ENCODE measurements at places on chromosomes 3 and 15. TPM values are rescaled to one million over a fixed set of nuclear protein-coding genes. Genes with fewer than 3 reads are reported as not detected.

DNA sequence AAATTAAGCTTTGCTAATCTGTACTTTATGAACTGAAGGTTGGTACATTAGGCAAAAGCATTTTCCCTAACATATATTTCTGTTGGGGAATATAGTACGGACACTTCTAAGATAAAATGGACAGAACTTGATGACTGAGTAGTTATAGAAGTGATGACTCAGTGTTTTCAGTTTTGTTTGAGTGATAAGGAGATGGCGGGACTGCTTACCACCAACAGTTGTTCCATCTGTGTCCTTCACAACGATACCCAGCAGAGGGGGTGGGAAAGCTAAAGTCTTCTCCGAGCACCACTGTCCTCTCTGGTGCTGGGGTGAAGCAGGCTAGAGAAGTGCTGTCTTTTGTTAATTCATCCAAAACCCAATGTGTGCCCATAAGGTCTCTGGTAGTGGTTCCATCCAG, 195.8 kb downstream of the CD47 start:
- DNase-seq, result no peak
- no peaks in the 10 kb centered on the region for H3K4me1 ChIP-seq
- no peak overlapping the region for H3K27ac ChIP-seq
- H3K36me3 ChIP-seq, result no peaks in the 10 kb centered on the region
- H3K27me3 ChIP-seq, result no peaks in the 10 kb centered on the region

DNA sequence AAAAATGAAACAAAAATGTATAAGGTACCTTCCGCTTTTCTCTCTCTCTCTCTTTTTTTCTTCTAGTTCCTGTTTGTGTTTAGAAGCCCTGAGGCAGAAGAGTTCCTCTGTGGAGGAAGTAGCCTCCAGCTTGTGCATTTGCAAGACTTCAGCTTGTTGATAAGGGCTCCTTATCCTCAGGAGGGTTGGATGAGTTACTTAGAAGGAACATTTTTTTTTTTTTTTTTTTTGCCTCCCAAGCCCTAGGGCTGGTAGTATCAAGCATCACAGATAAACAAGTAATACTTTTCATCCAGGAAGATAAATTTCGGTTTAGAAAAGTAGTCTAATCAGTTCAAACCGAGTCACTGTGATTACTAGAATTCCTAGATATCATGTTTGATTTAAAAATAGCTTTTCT, 91.0 kb upstream of the CBLB start:
- no peak overlapping the region for H3K27ac ChIP-seq
- H3K4me1 ChIP-seq, result no peaks in the 10 kb centered on the region
- DNase-seq, result no peak
- H3K36me3 ChIP-seq, result no peaks in the 10 kb centered on the region
- H3K27me3 ChIP-seq, result no peaks in the 10 kb centered on the region

Gene PRSS50
- 0.47 TPM for total RNA-seq

GRCh38 chr15:68300115-68300940, 22.8 kb downstream of the FEM1B start:
- H3K36me3 ChIP-seq, result 0 out of 2 replicates have a peak, but pooled peaks cover 3% of the 10 kb centered on the region
- H3K27me3 ChIP-seq, result no peaks in the 10 kb centered on the region

- no peaks in the 10 kb centered on the region for H3K27me3 ChIP-seq
- H3K27ac ChIP-seq, result no peak overlapping the region
- peaks cover 15% of the 10 kb centered on the region for H3K4me1 ChIP-seq
- no peak for DNase-seq
Observed at GRCh38 chr3:38637906-38638305, 11.6 kb downstream of the SCN5A start.

GRCh38 chr15:101258238-101259144, 6.6 kb upstream of the CHSY1 start:
- no peak overlapping the region for H3K4me3 ChIP-seq
- no peaks in the 10 kb centered on the region for H3K36me3 ChIP-seq
- no peak overlapping the region for H3K27ac ChIP-seq
- no peaks in the 10 kb centered on the region for H3K27me3 ChIP-seq

Gene C3orf22
- total RNA-seq, result not detected

DNA sequence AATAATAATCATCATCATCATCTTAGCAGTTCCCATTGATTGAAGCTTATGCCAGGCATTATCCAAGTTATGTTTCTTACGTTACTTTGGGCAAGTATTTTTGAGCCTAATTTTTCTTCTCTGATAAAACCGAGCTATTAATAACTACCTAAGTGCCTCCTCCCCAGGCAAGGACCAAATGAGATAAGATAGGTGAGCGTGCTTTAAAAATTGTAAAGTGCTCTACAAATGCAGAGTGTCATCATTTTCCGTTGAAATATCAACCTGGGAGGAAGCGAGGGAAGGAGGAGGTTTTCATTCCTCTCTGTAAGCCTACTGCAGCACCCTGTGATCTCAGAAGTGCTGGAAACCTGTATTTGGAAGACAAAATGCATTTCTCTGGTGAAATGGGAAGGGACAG, 96.7 kb upstream of the MITF start:
- no peaks in the 10 kb centered on the region for H3K36me3 ChIP-seq
- H3K4me1 ChIP-seq, result no peaks in the 10 kb centered on the region
- no peak for DNase-seq

- H3K4me1 ChIP-seq, result no peaks in the 10 kb centered on the region
- H3K4me3 ChIP-seq, result no peak overlapping the region
- H3K27ac ChIP-seq, result no peak overlapping the region
- DNase-seq, result peak; percentile 69
- no peaks in the 10 kb centered on the region for H3K27me3 ChIP-seq
Observed at GRCh38 chr3:39447637-39448483, 19.6 kb upstream of the MOBP start.

- peak; percentile 70 for DNase-seq
- H3K36me3 ChIP-seq, result peaks cover 3% of the 10 kb centered on the region
- peaks cover 20% of the 10 kb centered on the region for H3K27me3 ChIP-seq
- H3K4me3 ChIP-seq, result 0 out of 2 replicates have a peak overlapping the region, but pooled peaks have one; percentile 31
- no peaks in the 10 kb centered on the region for H3K4me1 ChIP-seq
Observed at GRCh38 chr15:23642413-23643044, 5.1 kb downstream of the MAGEL2 start.

Gene TRAK1
- total RNA-seq, result 32.7 TPM

GRCh38 chr3:18233987-18234716, 191.0 kb downstream of the SATB1 start:
- H3K4me3 ChIP-seq, result no peak overlapping the region
- DNase-seq, result no peak
- H3K4me1 ChIP-seq, result no peaks in the 10 kb centered on the region
- H3K27me3 ChIP-seq, result no peaks in the 10 kb centered on the region
- no peak overlapping the region for H3K27ac ChIP-seq

Gene SYNPR
- total RNA-seq, result 0.54 TPM

DNA sequence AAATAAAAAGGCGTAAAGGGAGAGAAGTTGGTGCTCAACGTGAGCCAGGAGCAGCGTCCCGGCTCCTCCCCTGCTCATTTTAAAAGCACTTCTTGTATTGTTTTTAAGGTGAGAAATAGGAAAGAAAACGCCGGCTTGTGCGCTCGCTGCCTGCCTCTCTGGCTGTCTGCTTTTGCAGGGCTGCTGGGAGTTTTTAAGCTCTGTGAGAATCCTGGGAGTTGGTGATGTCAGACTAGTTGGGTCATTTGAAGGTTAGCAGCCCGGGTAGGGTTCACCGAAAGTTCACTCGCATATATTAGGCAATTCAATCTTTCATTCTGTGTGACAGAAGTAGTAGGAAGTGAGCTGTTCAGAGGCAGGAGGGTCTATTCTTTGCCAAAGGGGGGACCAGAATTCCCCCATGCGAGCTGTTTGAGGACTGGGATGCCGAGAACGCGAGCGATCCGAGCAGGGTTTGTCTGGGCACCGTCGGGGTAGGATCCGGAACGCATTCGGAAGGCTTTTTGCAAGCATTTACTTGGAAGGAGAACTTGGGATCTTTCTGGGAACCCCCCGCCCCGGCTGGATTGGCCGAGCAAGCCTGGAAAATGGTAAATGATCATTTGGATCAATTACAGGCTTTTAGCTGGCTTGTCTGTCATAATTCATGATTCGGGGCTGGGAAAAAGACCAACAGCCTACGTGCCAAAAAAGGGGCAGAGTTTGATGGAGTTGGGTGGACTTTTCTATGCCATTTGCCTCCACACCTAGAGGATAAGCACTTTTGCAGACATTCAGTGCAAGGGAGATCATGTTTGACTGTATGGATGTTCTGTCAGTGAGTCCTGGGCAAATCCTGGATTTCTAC, at the start of gene RARB:
Gene RARB, plus strand, starts transcription at position 322 of the 847 bp plus-strand sequence. Its CDS starts 469 bp downstream, at position 791.
- peaks cover 11% of the 10 kb centered on the region for H3K4me1 ChIP-seq
- peaks cover 10% of the 10 kb centered on the region for H3K27me3 ChIP-seq
- H3K4me3 ChIP-seq, result peak within 1 kb of the TSS; percentile 38
- H3K36me3 ChIP-seq, result no peaks in the 10 kb centered on the region
- peak; percentile 62 for DNase-seq

- no peak overlapping the region for H3K27ac ChIP-seq
- no peak overlapping the region for H3K4me3 ChIP-seq
- no peaks in the 10 kb centered on the region for H3K27me3 ChIP-seq
- no peak for DNase-seq
Observed at GRCh38 chr3:14543446-14543845, 3.3 kb upstream of the GRIP2 start.

Gene SLC6A1
- 0.31 TPM for total RNA-seq

Gene HYAL1
- 1.7 TPM for total RNA-seq

GRCh38 chr15:37070686-37071085, 29.7 kb downstream of the MEIS2 start:
- no peaks in the 10 kb centered on the region for H3K36me3 ChIP-seq
- H3K27me3 ChIP-seq, result no peaks in the 10 kb centered on the region
- H3K4me3 ChIP-seq, result no peak overlapping the region
- H3K4me1 ChIP-seq, result no peaks in the 10 kb centered on the region
- DNase-seq, result no peak

DNA sequence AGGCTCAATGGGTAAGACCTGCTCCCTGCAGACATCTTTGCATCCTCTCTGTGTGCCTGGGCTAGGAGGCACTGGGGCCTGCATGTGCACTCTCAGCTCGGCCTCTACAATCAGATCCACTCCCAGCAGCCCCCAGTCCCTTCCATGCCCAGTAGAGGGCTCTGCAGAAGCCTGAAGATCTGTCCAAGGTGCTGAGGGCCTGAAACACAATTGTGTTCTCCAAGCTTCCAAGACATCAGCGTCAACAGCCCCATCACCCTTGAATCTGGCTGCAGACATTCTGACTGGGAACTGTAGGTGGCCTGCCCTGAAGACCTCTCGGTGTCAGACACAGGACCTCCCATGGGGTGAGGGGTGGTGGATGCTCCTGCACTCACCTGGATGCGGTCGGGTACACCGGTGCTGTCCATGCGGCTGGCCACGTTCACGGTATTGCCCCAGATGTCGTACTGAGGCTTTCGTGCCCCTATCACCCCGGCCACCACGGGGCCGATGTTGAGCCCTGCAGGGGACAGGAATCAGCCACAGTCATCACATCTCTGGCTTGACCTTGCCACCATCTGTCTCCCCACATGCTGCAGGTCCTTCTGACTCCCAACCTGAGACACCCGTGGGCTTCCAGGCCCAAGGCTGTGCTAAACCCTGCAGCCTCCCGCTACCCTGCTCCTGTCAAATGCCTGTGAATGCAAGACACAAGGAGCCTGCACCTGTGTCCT, 84.7 kb downstream of the SEC22A start:
- no peaks in the 10 kb centered on the region for H3K27me3 ChIP-seq
- peaks cover 20% of the 10 kb centered on the region for H3K36me3 ChIP-seq
- DNase-seq, result peak; percentile 34
- no peaks in the 10 kb centered on the region for H3K4me1 ChIP-seq

GRCh38 chr3:33877187-33877586, 78.8 kb downstream of the PDCD6IP start:
- no peaks in the 10 kb centered on the region for H3K27me3 ChIP-seq
- H3K4me1 ChIP-seq, result peaks cover 3% of the 10 kb centered on the region
- H3K4me3 ChIP-seq, result no peak overlapping the region
- H3K36me3 ChIP-seq, result no peaks in the 10 kb centered on the region
- no peak overlapping the region for H3K27ac ChIP-seq

DNA sequence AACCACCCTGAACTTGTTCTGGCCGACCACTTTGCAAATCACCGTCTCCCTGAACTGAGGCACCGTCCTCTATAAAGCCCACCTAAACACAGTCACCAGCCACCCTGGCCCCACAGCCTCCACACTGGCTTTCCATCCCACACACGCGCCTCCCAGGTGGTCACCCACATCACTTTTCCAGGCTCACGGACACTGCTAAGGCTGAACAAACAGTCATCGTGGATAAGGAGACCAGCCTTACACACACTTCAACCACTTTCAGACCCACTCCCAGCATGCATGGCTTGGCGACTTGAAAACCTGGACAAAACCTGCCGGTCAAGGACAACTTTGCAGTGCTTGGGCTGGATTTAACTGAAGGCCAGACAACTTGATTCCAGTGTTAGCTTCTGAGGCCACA, 8.4 kb downstream of the CHSY1 start:
- DNase-seq, result no peak
- no peak overlapping the region for H3K4me3 ChIP-seq

Gene SHC4
- total RNA-seq, result 0.30 TPM

- no peak for DNase-seq
- no peaks in the 10 kb centered on the region for H3K36me3 ChIP-seq
- no peak overlapping the region for H3K27ac ChIP-seq
- peaks cover 4% of the 10 kb centered on the region for H3K4me1 ChIP-seq
- H3K4me3 ChIP-seq, result no peak overlapping the region
- no peaks in the 10 kb centered on the region for H3K27me3 ChIP-seq
Observed at GRCh38 chr15:39432912-39433348, 147.9 kb upstream of the THBS1 start.

DNA sequence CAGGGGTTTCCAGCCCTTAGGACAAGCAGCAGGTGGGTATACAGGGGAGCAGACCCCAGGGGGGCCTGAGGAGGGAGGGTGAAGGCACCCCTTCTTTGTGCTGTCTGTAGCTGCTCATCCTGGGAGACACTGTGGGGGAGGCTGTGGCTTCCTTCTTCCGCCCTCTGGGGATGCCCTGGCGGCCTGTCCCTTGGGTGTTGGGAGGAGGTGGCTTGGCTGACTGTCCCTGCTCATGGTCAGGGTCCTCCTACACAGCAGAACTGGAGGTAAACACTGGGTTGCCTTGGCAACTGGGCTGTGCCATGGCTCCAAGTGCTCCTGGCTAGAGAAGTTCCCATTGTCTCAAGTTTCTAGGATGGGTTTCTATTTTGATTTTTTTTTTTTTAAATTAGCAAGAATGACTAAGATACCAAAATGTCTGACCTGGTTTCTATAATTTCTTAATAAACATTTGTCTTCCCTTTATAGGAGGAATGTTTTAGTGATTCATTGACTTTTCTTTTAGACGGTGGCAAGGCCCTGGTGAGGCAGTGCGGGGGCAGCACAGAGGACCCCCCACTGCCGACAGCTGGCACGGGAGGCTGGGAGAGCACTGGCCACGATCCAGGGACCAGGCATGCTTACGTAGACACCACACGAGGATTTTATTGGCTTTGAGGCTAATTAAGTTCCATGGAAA, 12.4 kb downstream of the KLF13 start:
- 0 out of 2 replicates have a peak overlapping the region, but pooled peaks have one; percentile 21 for H3K27ac ChIP-seq
- H3K4me1 ChIP-seq, result no peaks in the 10 kb centered on the region
- H3K27me3 ChIP-seq, result no peaks in the 10 kb centered on the region
- DNase-seq, result no peak
- no peaks in the 10 kb centered on the region for H3K36me3 ChIP-seq

Gene GUCA1C
- total RNA-seq, result not detected

Gene ST3GAL6
- 6.1 TPM for total RNA-seq

GRCh38 chr3:126361211-126361610, 4.0 kb upstream of the KLF15 start:
- peaks cover 17% of the 10 kb centered on the region for H3K27me3 ChIP-seq
- peaks cover 4% of the 10 kb centered on the region for H3K4me1 ChIP-seq
- no peak overlapping the region for H3K4me3 ChIP-seq
- no peak overlapping the region for H3K27ac ChIP-seq

- H3K27me3 ChIP-seq, result no peaks in the 10 kb centered on the region
- H3K4me1 ChIP-seq, result peaks cover 5% of the 10 kb centered on the region
- DNase-seq, result no peak
- H3K27ac ChIP-seq, result no peak overlapping the region
- no peaks in the 10 kb centered on the region for H3K36me3 ChIP-seq
Observed at GRCh38 chr3:187987924-187988323, 166.0 kb upstream of the LPP start.

GRCh38 chr15:91049378-91050127, 27.2 kb upstream of the VPS33B start:
- H3K27me3 ChIP-seq, result no peaks in the 10 kb centered on the region
- DNase-seq, result no peak
- no peak overlapping the region for H3K27ac ChIP-seq
- H3K4me3 ChIP-seq, result no peak overlapping the region
- no peaks in the 10 kb centered on the region for H3K36me3 ChIP-seq

All from H1 (cell line).